Left lobe of liver (tissue), 2 donors: ENCODE measurements at places on chromosomes 1 and 21. TPM values are rescaled to one million over a fixed set of nuclear protein-coding genes. Genes with fewer than 3 reads are reported as not detected.

OR6N1 gene
- not detected for total RNA-seq

DNA sequence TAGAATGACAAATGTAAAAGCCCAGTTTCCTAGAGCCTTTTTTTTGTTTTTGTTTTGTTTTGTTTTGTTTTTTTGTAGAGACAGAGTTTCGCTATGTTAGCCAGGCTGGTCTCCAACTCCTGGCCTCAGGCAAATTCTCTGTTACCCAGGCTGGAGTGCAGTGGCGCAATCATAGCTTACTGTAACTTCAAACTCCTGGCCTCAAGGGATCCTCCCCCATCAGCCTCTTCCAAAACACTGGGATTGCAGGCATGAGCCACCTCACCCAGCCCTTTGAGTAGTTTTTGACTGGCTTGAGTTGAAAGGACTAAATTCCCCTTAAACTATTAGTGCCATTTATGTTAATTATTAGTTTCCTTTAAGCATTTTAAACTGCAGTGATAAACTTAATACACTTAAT is 28.8 kb upstream of the ZBTB18 start:
- DNase-seq, result no peak

GRCh38 chr1:21327566-21328323 is 37.5 kb upstream of the ECE1 start:
- DNase-seq, result no peak

MATN1 gene
- not detected for total RNA-seq

CASP9 gene
- total RNA-seq, result 8.7 TPM

- no peak for DNase-seq
Measured at GRCh38 chr1:40185951-40186864, 25.0 kb downstream of the RLF start.

GRCh38 chr1:221732052-221732451 is 9.8 kb downstream of the DUSP10 start:
- DNase-seq, result no peak

TRABD2B gene
- total RNA-seq, result 15.1 TPM

- peak; percentile 51 for DNase-seq
Measured at GRCh38 chr1:168391851-168392681, 111.4 kb downstream of the TBX19 start.

GRCh38 chr21:34143685-34144182 is 70.4 kb downstream of the MRPS6 start:
- no peak for DNase-seq

- DNase-seq, result no peak
Measured at GRCh38 chr1:170853302-170853701, 82.0 kb upstream of the MROH9 start.

CYP4A22 gene
- total RNA-seq, result 69.9 TPM

DNA sequence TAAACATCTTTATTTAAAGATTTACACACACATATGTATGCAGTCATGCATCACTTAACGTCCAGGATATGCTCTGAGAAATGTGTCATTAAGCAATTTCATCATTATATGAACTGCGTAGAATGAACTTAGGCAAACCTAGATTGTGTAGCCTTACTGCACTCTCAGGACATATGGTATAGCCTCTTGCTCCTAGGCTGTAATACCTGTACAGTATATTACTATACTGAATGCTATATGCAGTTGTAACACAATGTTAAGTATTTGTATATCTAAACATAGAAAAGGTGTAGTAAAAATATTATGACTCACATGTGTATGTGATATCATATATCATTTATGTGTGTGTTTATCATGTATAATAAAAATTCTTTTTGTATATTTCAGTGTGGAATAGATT is 73.2 kb upstream of the QSOX1 start:
- DNase-seq, result no peak

- DNase-seq, result no peak
Measured at GRCh38 chr1:167052389-167052788, 37.8 kb downstream of the GPA33 start.

CR1L gene
- 0.43 TPM for total RNA-seq

DNA sequence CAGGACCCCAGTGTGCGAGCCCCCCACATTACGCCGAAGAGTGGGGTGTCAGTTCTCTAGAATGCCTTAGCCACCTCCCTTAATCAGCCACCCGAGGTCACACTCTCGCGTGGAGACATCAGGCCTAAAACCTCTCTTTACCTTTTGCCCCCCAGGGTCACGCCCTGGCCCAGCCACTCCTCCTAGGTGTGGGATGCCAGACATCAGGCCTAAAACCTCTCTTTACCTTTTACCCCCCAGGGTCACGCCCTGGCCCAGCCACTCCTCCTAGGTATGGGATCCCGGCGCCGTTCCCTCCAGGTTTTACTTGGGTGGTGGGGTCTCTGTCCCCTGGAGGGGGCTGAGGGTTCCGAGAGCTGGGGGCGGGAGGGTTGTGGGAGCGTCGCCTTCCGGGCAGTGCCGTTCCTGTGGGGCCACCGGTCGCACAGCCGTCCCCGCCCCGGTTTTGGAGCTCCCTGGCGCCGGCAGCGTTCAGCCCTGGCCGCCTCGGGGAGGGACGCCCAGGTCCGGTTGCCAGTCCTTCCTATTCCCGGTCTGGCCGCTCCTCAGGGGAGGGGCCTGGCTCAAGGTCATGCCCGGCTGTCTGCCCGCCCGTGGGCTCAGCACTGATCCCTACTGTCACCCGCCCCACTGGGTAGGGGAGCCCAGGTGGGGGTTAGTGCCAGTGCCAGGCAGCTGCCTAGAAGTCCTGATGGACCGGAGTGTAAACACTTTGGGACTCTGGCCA is 882 bp downstream of the VPS13D start:
- DNase-seq, result peak; percentile 89

DNA sequence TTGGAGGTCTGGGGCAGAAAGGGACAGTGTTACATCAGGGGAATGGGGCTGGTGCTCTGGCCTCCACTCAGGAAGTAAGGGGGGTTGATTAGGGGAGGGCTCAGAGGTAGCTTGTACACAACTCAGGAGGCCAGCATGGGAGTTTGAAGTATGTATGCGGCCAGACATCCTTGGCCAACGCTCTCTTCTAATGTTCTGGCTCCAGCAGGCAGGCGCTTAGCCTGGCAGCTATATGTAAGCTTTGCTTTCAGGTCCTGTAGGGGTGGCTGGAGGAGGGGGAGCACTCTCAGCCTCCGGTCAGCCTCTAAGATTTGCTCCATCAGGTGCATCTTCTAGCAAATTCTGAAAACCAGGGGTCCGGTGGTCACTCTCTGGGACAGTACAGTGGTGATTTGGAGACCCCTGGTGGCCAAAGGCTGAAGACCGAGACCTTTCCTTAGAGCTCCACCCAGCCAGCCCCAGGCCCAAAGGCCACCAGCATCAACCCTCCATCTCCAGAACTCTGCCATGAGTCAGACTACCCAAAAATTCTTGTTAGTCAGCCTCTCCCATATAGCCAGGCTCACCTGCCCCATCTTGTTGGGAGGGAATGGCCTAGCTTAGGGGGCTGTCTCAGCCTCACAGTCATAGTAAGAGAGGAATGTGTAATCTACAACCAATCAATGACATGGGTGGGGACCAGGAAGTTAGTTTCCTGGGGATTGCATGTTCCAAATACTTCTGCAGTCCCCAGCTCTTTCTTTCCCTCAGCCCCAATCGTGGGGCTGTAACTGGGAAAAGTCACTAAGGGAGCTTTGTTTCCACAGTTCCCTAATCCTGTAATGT is 9.7 kb upstream of the COL8A2 start:
- no peak for DNase-seq

CLEC20A gene
- not detected for total RNA-seq

GRCh38 chr1:30405631-30406212 is 317.7 kb downstream of the MATN1 start:
- peak; percentile 16 for DNase-seq

- no peak for DNase-seq
Measured at GRCh38 chr1:162015196-162015595, 8.5 kb downstream of the OLFML2B start.

DNA sequence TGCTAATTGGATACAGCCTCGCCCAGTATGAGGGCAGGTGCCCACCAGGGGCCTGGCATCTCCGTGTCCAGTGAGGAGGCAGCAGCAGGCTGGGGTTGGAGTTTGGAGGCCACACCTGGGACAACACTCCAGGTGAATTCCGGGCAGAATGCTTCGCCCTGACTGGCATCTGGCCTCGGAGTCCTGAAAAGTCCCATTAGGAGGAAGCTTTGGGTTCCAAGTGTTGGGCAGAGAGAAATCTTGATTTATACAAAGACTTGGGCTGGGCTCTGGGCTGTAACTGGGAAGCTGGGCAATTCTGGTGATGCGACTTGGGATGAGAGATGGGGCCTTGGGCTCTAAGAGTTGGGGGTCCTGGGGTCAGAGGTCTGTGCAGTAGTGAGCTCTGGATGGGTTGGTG is 48.1 kb upstream of the CSF3R start:
- DNase-seq, result peak; percentile 21

DNA sequence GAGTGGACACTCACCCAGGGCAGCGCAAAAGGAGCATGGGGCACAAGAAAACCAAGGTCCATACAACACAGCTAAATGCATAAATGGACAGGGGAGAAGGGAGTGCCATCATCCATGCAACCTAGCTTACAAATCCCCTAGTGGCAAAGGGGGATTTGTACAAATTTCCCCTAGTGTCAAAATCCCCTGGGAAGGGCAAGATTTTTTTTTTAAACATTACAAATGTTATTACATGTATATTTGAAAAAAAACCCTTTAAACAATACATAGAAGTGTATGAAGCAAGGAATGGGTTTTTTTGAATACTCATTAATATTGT is 89.6 kb upstream of the IVNS1ABP start:
- no peak for DNase-seq

DNA sequence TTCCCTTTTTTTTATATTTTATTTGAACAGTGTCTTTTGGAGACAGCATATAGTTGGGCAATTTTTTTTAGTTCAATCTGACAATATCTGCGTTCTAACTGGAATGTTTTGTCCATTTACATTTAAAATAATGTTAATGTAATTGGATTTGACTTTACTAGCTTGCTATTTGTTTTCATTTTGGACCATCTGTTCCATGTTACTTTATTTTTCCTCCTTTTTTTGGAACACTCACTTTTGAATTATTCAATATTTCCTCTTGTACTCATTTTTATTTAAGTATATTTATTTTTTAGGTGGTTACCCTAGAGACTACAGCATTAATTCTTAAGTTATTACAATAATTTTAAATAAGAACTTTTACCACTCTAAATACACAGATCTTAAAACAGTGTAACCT is 62.8 kb upstream of the C1orf87 start:
- no peak for DNase-seq

GRCh38 chr1:25738499-25738898 is 61.5 kb upstream of the SELENON start:
- DNase-seq, result no peak

DNA sequence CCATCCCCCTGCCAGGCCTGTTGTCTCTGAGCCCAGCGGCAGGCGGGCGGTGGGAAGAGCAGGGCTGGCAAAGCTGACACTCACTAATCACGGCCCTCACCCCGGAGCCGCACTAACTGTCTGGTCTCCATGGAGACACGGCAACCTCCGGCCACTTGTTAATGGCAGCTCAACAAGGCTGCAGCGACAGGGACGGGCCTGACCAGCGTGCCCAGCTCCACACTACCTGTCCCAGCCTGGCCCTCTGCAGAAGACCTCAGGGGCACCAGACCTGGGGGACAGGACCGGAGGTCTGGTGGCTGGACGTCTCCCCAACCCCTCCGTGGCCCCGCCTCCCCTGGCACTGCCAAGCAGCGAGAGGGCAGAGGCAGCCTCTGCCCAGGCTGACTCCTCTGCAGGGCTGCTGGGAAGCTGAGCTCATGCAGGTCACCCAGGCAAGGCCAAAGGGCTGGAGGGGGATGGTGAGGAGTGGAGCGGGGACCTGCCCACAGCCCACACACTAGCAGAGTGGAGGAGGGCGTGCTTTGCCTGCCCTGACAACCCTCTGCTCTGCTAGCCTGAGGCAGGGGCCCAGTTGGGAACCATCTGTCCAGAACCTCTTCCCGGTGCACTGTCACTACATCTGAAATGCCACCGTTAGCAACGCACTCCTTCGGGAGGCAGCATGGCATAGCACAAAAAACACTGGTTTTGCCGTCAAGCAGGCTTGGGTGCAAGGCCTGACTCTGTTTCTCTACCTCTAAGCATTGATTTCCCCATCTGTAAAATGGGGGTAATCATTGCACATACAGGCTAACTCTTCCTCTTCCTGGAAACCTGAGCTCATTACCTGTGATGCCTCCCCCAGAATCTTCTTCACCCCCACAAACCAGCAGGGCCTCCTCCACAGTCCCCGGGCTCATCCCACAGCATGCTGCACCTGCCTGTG is 29.6 kb upstream of the WASF2 start:
- peak; percentile 90 for DNase-seq

DAP3 gene
- 62.7 TPM for total RNA-seq

CLCA4 gene
- not detected for total RNA-seq

DNA sequence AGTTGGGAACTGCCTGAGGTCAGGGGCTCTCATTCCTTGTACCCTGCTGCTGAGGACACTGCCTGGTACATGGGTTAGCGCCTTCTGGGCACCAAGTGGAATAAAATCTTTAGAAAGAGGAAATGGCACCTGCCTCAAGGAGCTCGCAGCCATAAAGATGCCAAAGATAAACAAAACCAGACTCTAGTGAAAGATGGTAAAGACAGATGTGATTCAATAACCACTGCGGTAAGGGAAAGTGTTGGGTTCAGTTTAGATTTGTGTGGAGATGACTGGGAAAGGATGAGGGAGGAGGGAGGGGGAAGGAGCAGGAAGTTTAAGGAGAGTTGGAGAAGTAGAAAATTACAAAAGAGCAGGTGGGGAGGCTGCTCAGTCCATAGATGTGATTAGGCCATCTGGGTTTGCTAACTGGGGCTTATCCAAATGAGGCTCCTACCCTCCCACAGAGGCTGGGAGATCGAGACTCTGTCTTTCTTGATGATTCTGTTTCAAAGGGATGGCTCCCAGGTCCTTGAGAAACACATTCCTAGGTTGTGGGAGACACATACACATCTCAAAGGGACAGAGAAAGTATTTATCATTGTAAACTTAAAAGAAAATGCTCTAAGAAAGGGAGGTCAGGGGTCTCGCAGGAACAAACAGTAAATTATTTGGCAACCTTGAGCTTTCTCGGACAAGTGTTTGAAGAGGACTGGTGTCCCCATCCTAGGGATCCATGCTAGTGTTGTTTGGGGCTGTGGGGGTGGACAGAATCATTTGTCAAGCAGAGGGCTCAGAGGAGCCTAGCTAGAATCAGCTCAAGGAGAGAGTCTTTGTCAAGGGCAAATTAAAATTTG is 65.7 kb upstream of the MORC3 start:
- no peak for DNase-seq

- DNase-seq, result no peak
Measured at GRCh38 chr1:91682882-91683597, 182.4 kb downstream of the CDC7 start.

- peak; percentile 91 for DNase-seq
Measured at GRCh38 chr1:111990878-111991718, 1.6 kb upstream of the KCND3 start.

- DNase-seq, result no peak
Measured at GRCh38 chr1:87720561-87720960, 391.9 kb downstream of the LMO4 start.

GJA4 gene
- total RNA-seq, result 12.5 TPM

LCK gene
- 1.2 TPM for total RNA-seq

DNA sequence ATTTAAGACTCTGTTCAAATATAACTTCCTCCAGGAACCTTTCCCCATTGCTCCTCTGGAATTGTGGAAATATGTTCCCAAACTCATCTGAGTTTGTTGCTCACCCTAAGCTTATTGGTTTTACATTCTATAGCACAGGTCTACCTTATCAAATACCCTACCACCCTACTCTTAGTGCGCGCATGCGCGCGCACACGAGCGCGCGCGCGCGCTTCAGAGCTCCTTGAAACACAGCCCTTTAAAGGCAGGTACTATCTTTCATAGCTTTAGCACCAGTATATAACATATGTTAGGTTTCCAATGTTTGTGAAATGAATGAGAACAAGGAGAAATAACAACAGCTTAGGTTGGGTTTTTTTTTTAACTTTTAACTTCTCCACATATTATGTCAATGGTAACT is 3.5 kb downstream of the IPP start:
- no peak for DNase-seq
